NCI-H187 (cell line): ENCODE measurements at places on chromosomes 13 and 19.

- no peak for DNase-seq
These were observed 5.0 kb downstream of the TDRD3 start for GRCh38 chr13:60402022-60402421.

- no peak for DNase-seq
These were observed 16.6 kb downstream of the SIGLEC8 start for GRCh38 chr19:51441410-51442390.

DNA sequence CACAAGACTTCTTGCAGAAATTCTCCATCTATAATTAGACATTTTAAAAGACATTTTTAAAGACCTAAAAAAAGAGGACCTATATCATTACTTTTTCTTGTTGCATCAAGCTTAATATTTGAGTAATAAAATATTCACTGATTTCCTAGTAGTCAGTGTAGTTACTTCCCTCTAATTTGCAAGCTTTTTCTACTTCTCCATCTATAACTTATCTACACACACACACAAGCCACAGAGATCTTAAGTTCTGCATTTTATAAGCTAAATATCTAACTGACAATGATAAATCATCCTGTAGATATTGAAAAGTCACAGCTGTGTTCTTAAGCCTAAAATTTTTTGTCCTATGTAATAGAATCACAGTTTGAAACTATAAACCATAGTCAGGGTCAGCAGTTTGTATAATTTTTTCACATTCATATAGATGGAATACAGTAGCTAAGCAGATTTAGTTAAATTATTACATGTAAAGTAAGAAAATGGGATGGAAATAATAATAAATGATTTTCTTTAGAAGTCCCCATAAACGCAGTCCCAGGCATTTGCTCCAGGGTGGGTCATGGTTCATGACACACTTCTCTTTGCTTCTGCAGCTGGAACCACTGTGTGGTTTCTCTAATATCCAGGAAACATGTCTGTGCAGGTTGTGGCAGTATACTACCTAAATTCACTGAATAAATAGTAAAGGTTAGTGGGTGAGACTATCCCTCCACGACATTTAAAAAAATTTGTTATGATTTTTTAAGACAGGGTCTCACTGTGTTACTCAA is 60.2 kb downstream of the ESD start:
- DNase-seq, result no peak

DNA sequence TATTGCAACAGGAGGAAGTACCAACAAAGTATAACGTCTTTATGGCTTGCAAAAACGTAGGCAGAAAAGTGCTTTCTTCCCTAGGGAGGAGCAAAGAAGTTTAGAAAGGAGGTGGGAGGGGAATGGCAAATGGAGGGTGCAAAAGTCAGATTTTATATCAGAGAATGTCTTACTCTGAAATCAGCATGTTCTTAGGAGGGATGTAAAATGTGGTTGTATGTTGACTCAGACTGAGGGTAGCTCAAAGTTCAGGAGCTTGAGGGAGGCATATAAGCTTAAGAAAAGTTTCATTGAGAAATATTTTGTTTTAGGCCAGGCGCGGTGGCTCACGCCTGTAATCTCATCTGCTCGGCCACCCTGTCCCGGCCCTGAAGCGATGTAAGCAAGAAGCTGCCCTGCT is 1.7 kb downstream of the ZNF90 start:
- no peak for DNase-seq

- DNase-seq, result no peak
These were observed 14.9 kb upstream of the LATS2 start for GRCh38 chr13:21076253-21076652.

- peak; percentile 60 for DNase-seq
These were observed 39.5 kb downstream of the DHRS12 start for GRCh38 chr13:51764184-51765141.

GRCh38 chr13:50123862-50124535 is 108.8 kb downstream of the KCNRG start:
- peak; percentile 46 for DNase-seq
